ENCODE measurements at places on chromosomes 16 and 17. TPM values are rescaled to one million over a fixed set of nuclear protein-coding genes. Genes with fewer than 3 reads are reported as not detected.

NXPH3 gene
- 1.7 TPM for total RNA-seq

- H3K4me3 ChIP-seq = no peak overlapping the region
- no peak for DNase-seq
- peaks cover 4% of the 10 kb centered on the region for H3K4me1 ChIP-seq
These were observed 95.7 kb downstream of the KANSL1 start for GRCh38 chr17:46097497-46097896.

ZNF629 gene
- 16.3 TPM for total RNA-seq

GALR2 gene
- total RNA-seq = 0.40 TPM

PRCD gene
- 11.3 TPM for total RNA-seq

HLF gene
- 21.3 TPM for total RNA-seq

GRCh38 chr16:79310710-79311109 is 289.8 kb downstream of the MAF start:
- DNase-seq = no peak
- H3K4me1 ChIP-seq = no peaks in the 10 kb centered on the region
- H3K27ac ChIP-seq = no peak overlapping the region
- no peaks in the 10 kb centered on the region for H3K36me3 ChIP-seq

GFAP gene
- 0.88 TPM for total RNA-seq

RAB26 gene
- 0.95 TPM for total RNA-seq

GRCh38 chr17:67481808-67482207 is 104.7 kb downstream of the PITPNC1 start:
- no peaks in the 10 kb centered on the region for H3K27me3 ChIP-seq
- H3K36me3 ChIP-seq = no peaks in the 10 kb centered on the region
- H3K4me3 ChIP-seq = no peak overlapping the region
- peaks cover 8% of the 10 kb centered on the region for H3K4me1 ChIP-seq
- DNase-seq = no peak

CCDC92B gene
- 0.89 TPM for total RNA-seq

- H3K27ac ChIP-seq = no peak overlapping the region
- no peaks in the 10 kb centered on the region for H3K4me1 ChIP-seq
- H3K27me3 ChIP-seq = no peaks in the 10 kb centered on the region
- no peak overlapping the region for H3K4me3 ChIP-seq
These were observed 38.8 kb downstream of the MRC2 start for GRCh38 chr17:62666061-62666800.

CDH1 gene
- total RNA-seq = 227 TPM

GRCh38 chr17:83101805-83102480 is 22.5 kb downstream of the METRNL start:
- H3K27me3 ChIP-seq = no peaks in the 10 kb centered on the region
- H3K4me3 ChIP-seq = no peak overlapping the region

GRCh38 chr17:45234641-45235415 is 13.1 kb downstream of the FMNL1 start:
- no peak overlapping the region for H3K4me3 ChIP-seq
- H3K36me3 ChIP-seq = no peaks in the 10 kb centered on the region
- peaks cover 13% of the 10 kb centered on the region for H3K4me1 ChIP-seq
- no peak overlapping the region for H3K27ac ChIP-seq
- H3K27me3 ChIP-seq = peaks cover 2% of the 10 kb centered on the region
- no peak for DNase-seq

- no peaks in the 10 kb centered on the region for H3K36me3 ChIP-seq
- DNase-seq = no peak
- no peaks in the 10 kb centered on the region for H3K27me3 ChIP-seq
- H3K27ac ChIP-seq = no peak overlapping the region
These were observed 91.6 kb downstream of the OR1D5 start for GRCh38 chr17:2971851-2972250.

- no peak for DNase-seq
- H3K27ac ChIP-seq = no peak overlapping the region
- no peaks in the 10 kb centered on the region for H3K36me3 ChIP-seq
These were observed 32.9 kb upstream of the CLEC18A start for GRCh38 chr16:69918241-69918640.

DNA sequence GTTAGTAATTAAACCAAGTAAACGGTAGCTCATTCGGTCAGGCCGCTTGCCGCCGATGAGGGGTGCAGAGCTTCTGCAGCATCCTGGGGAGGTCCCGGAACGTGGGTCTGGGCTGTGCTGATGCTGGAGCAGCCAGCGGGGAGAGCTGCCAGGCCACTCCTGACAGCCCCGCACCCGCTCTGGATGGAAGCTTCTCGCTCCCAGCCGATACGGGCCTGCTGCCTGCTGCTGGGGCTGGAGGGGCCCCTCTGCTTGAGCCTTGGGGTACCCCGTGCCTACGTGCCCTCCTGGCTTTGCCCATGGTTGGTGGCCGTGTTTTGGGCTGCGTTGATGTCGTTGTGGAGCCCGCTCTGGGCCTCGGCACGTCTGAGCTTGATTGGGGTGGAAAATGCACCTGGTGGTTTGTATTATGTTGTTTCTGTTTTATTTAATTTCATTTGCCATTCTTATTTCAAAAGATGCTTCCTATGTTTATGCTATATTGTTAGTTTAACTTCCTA is 41.6 kb upstream of the ZNF750 start:
- peak overlapping the region; percentile 8 for H3K27ac ChIP-seq
- H3K4me3 ChIP-seq = no peak overlapping the region
- H3K4me1 ChIP-seq = peaks cover 50% of the 10 kb centered on the region

- H3K4me3 ChIP-seq = no peak overlapping the region
- no peaks in the 10 kb centered on the region for H3K36me3 ChIP-seq
- H3K4me1 ChIP-seq = no peaks in the 10 kb centered on the region
- no peak for DNase-seq
- H3K27ac ChIP-seq = no peak overlapping the region
- no peaks in the 10 kb centered on the region for H3K27me3 ChIP-seq
These were observed 51.1 kb downstream of the USP43 start for GRCh38 chr17:9696279-9697044.

DNA sequence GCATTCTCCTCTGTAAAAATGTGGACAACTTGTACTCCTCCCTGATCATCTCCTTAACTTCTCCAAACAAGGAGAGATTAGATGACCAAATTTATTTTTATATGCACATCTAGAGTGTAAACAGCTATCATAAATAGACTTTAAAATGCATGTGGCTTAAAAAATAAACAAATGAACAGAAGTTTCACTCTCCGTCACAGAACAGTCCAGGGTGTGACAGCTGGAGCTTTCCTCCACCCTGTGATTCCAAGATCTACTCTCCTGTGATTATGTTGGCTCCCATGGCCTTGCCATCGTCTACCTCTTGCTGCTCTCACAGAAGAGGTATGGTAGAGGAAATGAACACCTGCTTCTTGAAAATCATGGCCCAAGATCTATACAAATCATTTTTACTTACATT is 560.2 kb downstream of the TOX3 start:
- DNase-seq = no peak
- H3K4me1 ChIP-seq = no peaks in the 10 kb centered on the region
- peaks cover 2% of the 10 kb centered on the region for H3K27me3 ChIP-seq
- H3K36me3 ChIP-seq = no peaks in the 10 kb centered on the region

DNA sequence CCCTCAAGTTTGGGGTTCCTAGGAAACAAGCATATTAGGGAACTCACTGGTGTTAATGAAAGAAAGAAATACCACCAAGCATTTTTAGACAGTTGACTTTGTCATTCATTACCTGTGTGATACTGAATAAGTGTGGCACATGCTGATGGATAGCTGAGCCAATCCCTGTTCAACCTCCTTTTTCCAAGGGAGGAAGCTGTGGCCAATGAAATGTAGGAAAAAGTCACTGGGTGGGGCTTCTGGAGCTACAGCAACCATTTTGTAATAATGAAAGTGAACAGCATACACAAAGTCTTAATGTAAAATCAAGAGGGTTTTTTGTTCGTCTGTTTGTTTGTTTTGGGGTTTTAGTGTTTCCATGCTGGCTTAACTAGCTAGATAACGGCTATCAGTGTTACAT is 254.3 kb upstream of the SALL1 start:
- H3K27me3 ChIP-seq = no peaks in the 10 kb centered on the region
- no peaks in the 10 kb centered on the region for H3K36me3 ChIP-seq
- H3K4me3 ChIP-seq = no peak overlapping the region
- no peaks in the 10 kb centered on the region for H3K4me1 ChIP-seq
- DNase-seq = no peak
- H3K27ac ChIP-seq = no peak overlapping the region
